ENCODE measurements at places on chromosomes 12 and 14. TPM values are rescaled to one million over a fixed set of nuclear protein-coding genes. Genes with fewer than 3 reads are reported as not detected.

Gene GSKIP
- total RNA-seq, result 9.3 TPM

DNA sequence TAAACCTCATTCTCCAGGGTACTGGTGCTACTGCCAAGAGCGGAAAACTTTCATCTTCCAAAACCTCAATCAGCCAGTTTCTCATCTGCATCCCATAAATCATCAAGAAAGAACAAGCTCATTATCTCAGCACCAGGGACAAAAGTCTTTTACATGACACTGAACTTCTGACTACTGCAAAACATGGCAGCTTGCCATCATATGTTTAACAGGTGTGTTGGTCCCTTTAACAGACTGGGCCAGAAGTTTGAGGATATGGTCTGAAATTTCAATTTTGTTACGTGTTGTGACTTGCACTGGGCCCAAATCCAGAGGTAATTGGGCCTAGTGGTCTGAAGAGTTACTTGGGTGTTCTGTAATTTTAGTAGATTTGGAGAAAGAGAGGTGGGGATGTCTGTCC is 305.4 kb upstream of the SEL1L start:
- no peak for DNase-seq
- no peak overlapping the region for H3K4me3 ChIP-seq
- H3K27me3 ChIP-seq, result no peaks in the 10 kb centered on the region
- H3K27ac ChIP-seq, result no peak overlapping the region
- no peaks in the 10 kb centered on the region for H3K4me1 ChIP-seq

Gene CLECL1
- total RNA-seq, result 1.5 TPM

Gene SLC5A8
- not detected for total RNA-seq

Gene EGLN3
- 16.9 TPM for total RNA-seq

- no peak for DNase-seq
- no peak overlapping the region for H3K27ac ChIP-seq
- no peak overlapping the region for H3K4me3 ChIP-seq
- H3K36me3 ChIP-seq, result peaks cover 8% of the 10 kb centered on the region
- H3K27me3 ChIP-seq, result peaks cover 22% of the 10 kb centered on the region
- peaks cover 14% of the 10 kb centered on the region for H3K4me1 ChIP-seq
These were observed 156.5 kb downstream of the KCNK10 start for GRCh38 chr14:88166616-88167015.

GRCh38 chr12:56518570-56518969 is 3.0 kb upstream of the RBMS2 start:
- H3K27me3 ChIP-seq, result peaks cover 4% of the 10 kb centered on the region
- H3K4me1 ChIP-seq, result peaks cover 22% of the 10 kb centered on the region
- H3K4me3 ChIP-seq, result no peak overlapping the region

DNA sequence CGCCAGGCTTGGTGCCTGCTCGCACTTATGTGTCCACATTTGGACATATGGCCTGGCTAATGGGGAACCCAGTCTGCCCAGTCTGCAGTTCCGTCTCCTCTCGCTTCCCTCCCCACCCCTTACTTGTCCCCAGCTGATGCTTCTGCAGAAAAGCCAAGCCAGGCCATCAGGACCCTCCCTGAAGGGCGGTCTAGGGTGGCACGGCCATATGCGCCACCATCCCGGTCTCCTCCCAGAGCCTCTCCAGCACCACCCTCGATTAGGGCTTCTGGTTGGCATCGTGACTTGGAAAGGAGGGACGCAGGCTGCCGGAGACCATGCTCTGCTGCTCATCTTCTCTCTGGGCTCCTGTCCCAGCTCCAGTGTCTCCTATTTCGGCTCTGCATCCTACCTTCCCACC is 54.6 kb downstream of the CALM1 start:
- H3K27ac ChIP-seq, result no peak overlapping the region
- H3K27me3 ChIP-seq, result peaks cover 19% of the 10 kb centered on the region
- H3K36me3 ChIP-seq, result peaks cover 2% of the 10 kb centered on the region
- H3K4me3 ChIP-seq, result no peak overlapping the region
- no peak for DNase-seq

- no peak overlapping the region for H3K4me3 ChIP-seq
- H3K36me3 ChIP-seq, result peaks cover 5% of the 10 kb centered on the region
- no peak overlapping the region for H3K27ac ChIP-seq
- H3K27me3 ChIP-seq, result peaks cover 70% of the 10 kb centered on the region
- DNase-seq, result no peak
These were observed 62.1 kb downstream of the SPTB start for GRCh38 chr14:64817631-64818030.

DNA sequence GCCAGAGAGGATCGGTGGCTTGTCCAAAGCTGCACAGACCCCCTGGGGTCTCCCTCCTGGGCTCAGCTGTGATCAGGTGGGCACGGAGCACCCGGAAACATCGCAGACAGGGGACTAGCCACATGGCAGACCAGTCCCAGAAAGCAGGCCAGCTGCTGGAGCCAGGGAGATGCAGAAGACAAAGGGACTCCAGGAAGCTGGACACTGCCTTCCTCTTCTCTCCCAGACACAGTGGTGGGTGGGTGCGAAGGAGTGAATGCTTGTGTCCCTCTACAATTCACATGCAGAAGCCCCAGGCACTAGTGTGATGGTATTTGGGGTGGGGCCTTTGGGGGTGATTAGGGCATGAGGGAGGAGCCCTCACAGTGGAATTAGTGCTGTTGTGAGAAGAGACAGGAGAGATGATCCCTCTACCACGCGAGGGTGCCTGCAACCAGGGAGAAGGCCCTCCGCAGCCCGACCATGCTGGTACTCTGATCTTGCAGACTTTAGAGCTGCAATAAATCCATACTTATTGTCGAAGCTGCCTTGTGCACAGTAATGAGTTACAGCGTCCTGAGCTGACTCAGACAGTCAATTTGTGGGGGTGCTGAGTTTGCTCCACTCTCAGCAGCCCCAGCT is 95.2 kb downstream of the CALM1 start:
- no peak overlapping the region for H3K27ac ChIP-seq
- peaks cover 9% of the 10 kb centered on the region for H3K27me3 ChIP-seq
- H3K4me3 ChIP-seq, result no peak overlapping the region
- no peak for DNase-seq
- H3K36me3 ChIP-seq, result peaks cover 2% of the 10 kb centered on the region

- H3K4me3 ChIP-seq, result no peak overlapping the region
- DNase-seq, result no peak
- H3K27ac ChIP-seq, result no peak overlapping the region
- peaks cover 2% of the 10 kb centered on the region for H3K36me3 ChIP-seq
- H3K27me3 ChIP-seq, result no peaks in the 10 kb centered on the region
These were observed 19.2 kb downstream of the ITPR2 start for GRCh38 chr12:26813812-26814211.

DNA sequence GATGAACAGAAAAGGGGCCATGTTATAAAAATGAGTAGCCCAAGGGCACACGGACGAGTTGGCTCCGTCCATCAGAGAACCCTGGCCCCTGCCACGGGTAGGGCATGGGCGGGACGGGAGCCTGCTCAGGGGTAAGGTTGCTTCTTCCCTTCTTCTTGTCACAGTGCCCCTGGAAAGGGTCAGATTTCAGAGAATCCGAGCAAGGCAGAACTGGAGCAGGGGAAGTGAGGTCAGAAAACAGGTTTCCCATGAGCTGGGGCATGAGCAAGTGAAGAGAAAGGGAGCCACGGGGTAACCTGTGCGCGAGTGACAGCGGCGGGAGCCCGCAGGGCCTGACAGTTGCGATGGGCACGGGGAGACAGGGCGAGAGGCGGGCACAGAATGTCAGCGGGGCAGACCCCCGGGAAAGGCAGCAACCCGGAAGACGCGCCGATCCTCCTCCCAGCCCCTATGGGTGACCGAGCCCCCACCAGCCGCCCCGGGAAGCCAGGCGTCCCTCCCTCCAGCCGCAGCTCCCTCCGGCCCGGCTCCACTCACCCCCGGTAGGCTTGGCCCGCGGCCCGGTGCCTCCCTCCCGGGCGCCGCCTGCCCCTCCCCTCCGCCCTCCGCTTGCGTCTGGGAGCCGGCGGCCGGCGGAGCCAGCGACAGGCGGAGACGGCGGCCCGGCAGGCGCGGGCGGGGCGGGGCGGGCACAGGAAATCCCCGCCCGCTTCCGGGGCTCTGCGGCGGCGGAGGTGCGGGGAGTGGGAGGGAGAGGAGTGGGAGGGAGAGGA is at the start of gene ZNF641:
TSS of gene ZNF641 (minus strand) at position 671 of the 773 bp plus-strand sequence. CDS start 2,829 bp downstream, outside the sequence.
- H3K27ac ChIP-seq, result peak within 1 kb of the TSS; percentile 97
- peaks cover 35% of the 10 kb centered on the region for H3K4me1 ChIP-seq
- H3K27me3 ChIP-seq, result no peaks in the 10 kb centered on the region
- peaks cover 9% of the 10 kb centered on the region for H3K36me3 ChIP-seq
- H3K4me3 ChIP-seq, result peak within 1 kb of the TSS; percentile 98

DNA sequence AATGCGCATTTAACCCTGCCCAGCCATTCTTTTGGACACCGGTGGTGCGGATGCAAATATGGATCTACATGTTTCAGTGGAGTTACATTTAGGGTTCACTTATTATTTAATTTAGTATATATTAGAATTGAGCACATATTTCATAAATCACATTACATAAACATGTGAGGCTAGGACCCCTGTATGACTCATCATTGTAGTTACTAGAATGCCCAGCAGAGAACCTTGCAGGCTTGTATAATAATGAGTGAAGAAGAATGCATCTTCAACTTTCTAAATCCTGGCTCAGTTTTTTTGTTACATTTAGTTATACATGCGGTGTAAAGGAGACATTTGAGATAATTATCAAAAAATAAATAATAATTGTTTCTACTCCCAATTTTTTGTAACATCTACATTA is 369.0 kb downstream of the ATP23 start:
- H3K27ac ChIP-seq, result no peak overlapping the region
- DNase-seq, result no peak
- no peak overlapping the region for H3K4me3 ChIP-seq
- peaks cover 13% of the 10 kb centered on the region for H3K27me3 ChIP-seq

DNA sequence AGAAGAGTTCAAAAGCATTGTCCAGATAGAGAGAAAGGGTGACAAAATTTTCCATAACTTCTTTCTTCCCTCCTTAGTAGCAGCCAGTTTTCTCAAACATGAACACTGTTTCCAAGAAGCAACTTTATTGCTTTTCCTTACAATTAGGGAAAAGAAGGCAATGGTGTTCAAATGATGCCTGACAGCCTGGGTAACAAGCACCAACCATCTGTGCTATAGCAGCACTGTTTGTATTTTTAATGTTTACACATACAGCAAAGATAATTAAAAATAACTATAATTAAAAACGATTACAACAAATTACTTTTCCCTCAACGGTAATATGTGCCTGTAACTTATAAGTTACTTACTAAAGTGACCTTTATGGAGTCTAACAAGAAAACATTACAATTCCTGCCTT is 450.6 kb upstream of the LMO3 start:
- no peaks in the 10 kb centered on the region for H3K27me3 ChIP-seq
- no peaks in the 10 kb centered on the region for H3K4me1 ChIP-seq
- H3K27ac ChIP-seq, result no peak overlapping the region
- H3K36me3 ChIP-seq, result no peaks in the 10 kb centered on the region

Gene CFAP251
- total RNA-seq, result 1.1 TPM

Gene KRT2
- total RNA-seq, result not detected

- no peak for DNase-seq
- H3K27ac ChIP-seq, result peak overlapping the region; percentile 98
- H3K27me3 ChIP-seq, result no peaks in the 10 kb centered on the region
- peaks cover 39% of the 10 kb centered on the region for H3K4me1 ChIP-seq
- no peaks in the 10 kb centered on the region for H3K36me3 ChIP-seq
These were observed 883 bp upstream of the CDCA4 start for GRCh38 chr14:105021656-105022275.

- DNase-seq, result no peak
- no peaks in the 10 kb centered on the region for H3K4me1 ChIP-seq
- no peak overlapping the region for H3K27ac ChIP-seq
- H3K36me3 ChIP-seq, result no peaks in the 10 kb centered on the region
- H3K27me3 ChIP-seq, result no peaks in the 10 kb centered on the region
These were observed 104.9 kb upstream of the NOVA1 start for GRCh38 chr14:26702721-26703230.

DNA sequence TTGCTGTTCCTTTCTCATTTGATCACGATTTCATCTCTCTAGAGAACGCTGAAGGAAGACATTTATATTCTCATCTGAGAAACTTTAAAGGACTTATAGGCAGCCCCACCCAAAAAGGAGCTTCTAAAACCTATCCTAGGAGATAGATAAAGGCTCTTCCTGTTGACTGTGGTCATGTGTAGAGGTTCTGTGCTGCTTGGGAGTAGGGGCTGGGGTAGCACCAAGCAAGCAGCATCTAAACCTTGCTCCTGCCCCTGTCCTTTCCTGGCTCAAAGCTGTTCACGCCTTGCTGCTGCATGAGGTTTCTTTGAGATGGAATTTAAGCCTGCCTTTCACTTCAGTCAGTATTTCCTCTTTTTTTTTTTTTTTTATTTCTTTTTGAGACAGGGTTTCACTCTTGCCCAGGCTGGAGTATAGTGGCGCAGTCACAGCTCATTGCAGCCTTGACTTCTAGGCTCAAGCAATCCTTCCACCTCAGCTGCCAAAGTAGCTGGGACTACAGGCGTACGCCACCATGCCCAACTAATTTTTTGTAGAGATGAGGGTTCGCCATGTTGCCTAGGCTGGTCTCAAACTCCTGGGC is 41.4 kb downstream of the RAB35 start:
- H3K27me3 ChIP-seq, result no peaks in the 10 kb centered on the region
- peaks cover 13% of the 10 kb centered on the region for H3K4me1 ChIP-seq
- H3K27ac ChIP-seq, result peak overlapping the region; percentile 69
- DNase-seq, result no peak

Gene SLC25A21
- total RNA-seq, result not detected

DNA sequence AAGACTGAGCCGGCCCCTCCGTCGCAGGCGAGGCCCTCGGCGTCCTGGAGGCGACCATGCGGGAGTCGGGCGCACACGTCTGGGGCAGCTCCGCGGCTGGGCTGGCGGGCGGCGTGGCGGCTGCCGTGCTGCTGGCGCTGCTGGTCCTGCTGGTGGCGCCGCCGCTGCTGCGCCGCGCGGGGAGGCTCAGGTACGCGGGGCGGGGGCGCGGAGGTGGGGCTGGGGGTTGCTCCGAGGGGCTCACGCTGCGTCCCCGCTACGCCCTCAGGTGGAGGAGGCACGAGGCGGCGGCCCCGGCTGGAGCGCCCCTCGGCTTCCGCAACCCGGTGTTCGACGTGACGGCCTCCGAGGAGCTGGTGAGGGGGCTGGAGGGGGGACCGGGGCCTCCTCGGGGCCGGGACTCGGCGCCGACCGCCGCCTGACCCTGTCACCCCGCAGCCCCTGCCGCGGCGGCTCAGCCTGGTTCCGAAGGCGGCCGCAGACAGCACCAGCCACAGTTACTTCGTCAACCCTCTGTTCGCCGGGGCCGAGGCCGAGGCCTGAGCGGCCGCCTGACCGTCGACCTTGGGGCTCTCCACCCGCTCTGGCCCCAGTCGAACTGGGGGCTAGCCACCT is 7.8 kb downstream of the AMN start:
- H3K27ac ChIP-seq, result no peak overlapping the region
- no peaks in the 10 kb centered on the region for H3K36me3 ChIP-seq
- H3K4me3 ChIP-seq, result peak overlapping the region; percentile 71
- H3K27me3 ChIP-seq, result peaks cover 13% of the 10 kb centered on the region
- no peak for DNase-seq
- H3K4me1 ChIP-seq, result peaks cover 12% of the 10 kb centered on the region

DNA sequence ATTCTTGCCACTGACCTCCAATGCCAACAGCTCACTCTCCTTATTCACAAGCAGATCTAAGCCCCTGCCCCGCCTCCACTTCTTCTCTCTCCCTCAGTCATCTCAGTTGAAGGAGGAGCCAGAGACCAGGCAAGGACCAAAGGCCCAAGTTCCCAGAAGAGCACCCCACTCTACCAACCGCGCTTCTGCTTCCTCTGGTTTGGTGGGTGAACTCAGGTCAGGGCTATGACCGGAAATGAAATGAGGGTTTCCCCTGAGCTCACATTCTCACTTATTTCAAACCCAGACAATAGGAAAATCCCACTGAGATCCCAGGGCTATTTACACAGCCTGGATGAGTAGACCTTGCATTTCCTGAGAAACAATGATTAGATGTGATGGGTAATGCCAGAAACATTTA is 9.9 kb downstream of the DPF3 start:
- no peak overlapping the region for H3K27ac ChIP-seq
- no peak for DNase-seq
- peaks cover 15% of the 10 kb centered on the region for H3K27me3 ChIP-seq
- no peak overlapping the region for H3K4me3 ChIP-seq

Gene PRH2
- not detected for total RNA-seq

Gene TCL1B
- total RNA-seq, result not detected

Gene PRIMA1
- not detected for total RNA-seq

Gene ASCL1
- total RNA-seq, result not detected

Measured in T-helper 17 cell (primary cell).